ENCODE measurements at places on chromosomes 2 and 18.

DNA sequence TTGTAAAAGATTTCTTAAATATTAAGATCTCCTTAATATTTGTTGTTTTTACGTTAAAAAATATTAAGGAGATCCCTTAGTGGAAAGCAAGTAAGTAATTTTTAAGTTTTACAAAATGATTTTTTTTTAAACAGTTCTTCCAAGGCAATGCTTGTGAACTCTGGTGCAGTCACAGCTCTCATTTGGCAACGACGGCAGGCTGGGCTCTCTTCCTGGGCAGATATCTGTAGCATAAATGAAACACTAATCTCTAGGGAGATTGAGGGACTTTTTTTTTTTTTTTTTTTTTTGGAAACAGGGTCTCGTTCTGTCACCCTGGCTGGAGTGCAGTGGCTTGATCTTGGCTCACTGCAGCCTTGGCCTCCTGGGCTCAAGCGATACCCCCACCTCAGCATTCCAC is 38.5 kb downstream of the GORASP2 start:
- DNase-seq, result no peak

- DNase-seq, result no peak
Observed at GRCh38 chr2:8889978-8890377, 52.6 kb upstream of the KIDINS220 start.

DNA sequence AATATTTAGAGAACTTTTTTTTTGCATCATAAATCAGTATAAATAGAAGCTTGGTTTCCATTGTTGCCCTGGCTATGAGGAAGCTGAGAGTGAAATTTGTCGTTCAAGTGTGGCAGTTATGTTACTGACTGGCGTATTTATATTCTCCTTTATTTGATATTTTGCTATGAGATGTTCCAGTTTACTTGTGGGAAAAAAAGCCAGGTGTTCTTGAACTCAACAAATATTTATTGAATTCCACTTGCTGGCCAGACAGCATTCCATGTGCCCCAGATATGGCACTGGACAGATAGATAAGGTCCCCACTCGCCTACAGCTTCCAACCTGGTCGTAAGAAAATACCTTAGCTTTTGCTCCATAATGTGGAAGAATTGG is 44.7 kb downstream of the NEDD4L start:
- DNase-seq, result peak; percentile 55

DNA sequence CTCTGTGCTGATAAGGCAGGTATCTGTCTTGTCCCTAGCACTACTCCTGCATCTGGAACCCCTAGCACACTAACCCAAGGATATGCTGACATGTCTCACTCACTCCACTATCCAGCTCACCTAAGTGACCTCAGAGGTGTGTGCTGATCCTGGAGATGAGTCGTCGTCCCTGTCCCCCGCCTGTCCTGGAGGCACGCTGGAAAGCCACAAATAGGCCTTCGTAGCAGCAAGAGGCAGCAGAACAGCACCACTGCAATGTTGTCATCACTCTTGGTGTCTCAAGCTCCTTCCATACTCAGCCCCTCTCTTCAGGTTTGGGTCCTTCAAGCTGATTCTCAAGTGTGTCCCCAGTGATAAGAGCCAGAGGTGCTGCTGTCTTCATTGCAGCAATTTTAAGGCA is 73.0 kb upstream of the ITGA6 start:
- DNase-seq, result no peak

GRCh38 chr2:156396126-156396525 is 40.1 kb upstream of the GPD2 start:
- peak; percentile 17 for DNase-seq

DNA sequence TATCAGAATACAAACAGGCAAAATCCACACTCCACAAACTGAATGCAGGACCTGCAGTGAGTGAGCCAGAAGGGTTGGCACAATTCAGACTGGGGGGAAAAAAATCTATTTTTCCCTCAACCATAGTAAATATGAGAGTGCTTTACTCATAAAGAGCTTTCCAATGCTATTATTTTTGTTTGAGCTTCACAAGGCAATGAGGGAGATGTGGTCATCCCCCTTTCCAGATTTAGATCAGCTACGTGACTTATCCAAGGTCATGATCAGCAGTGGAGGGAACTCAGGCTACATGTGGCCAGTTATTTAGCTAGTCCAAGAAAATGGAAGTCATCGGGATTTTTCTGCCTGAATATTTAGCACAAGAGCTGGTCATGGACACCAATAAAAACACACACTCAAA is 120.4 kb upstream of the KLF7 start:
- no peak for DNase-seq

- peak; percentile 5 for DNase-seq
Observed at GRCh38 chr18:7950380-7951136, 383.4 kb downstream of the PTPRM start.

- no peak for DNase-seq
Observed at GRCh38 chr18:10319026-10319425, 135.4 kb upstream of the APCDD1 start.

- no peak for DNase-seq
Observed at GRCh38 chr2:219293736-219294231, 14.6 kb downstream of the DNAJB2 start.

DNA sequence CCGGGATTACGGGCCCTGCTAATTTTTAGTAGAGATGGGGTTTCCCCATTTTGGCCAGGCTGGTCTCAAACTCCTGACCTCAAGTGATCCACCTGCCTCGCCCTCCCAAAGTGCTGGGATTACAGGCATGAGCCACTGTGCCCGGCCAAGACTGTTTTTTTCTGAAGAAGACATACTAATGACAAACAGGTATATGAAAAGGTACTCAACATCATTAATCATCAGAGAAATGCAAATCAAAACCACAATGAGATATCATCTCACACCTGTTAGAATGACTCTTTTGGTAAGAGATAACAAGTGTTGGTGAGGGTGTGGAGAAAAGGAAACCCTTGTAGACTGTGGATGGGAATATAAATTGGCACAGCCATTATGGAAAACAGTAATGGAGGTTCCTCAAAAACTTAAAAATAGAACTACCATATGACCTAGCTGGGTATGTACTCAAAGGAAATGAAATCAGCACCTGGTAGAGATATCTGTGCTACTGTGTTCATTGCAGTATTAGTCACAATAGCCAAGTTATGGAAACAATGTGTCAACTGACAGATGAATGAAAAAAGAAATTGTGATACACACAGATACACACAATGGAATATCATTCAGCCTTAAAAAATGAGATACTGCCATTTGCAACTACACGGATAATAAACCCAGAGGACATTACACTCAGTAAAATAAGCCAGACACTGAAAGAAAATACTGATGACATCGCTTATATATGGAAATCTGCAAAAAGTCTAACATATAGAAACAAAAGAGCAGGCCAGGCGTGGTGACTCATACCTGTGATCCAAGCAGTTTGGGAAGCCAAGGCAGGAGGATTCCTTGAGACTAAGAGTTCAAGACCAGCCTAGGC is 20.8 kb downstream of the SOS1 start:
- no peak for DNase-seq

DNA sequence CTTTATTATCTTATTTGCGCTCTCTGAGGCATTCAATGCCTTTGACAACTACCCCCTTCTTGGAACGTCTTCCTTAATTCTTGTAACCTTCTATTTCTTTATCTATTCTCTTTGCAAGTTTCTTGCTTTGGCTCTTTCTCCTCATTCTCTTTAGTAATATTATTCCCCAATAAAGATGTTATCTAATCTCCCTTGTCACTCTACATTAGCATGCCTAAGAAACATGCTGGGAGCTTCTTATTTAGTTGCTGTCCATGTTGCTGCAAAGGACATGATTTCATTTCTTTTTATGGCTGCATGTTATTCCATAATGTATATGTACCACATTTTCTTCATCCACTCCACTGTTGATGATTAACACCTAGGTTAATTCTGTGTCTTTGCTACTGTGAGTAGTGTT is 113.7 kb downstream of the RDH14 start:
- no peak for DNase-seq

GRCh38 chr2:207149249-207150213 is 16.2 kb downstream of the KLF7 start:
- no peak for DNase-seq

DNA sequence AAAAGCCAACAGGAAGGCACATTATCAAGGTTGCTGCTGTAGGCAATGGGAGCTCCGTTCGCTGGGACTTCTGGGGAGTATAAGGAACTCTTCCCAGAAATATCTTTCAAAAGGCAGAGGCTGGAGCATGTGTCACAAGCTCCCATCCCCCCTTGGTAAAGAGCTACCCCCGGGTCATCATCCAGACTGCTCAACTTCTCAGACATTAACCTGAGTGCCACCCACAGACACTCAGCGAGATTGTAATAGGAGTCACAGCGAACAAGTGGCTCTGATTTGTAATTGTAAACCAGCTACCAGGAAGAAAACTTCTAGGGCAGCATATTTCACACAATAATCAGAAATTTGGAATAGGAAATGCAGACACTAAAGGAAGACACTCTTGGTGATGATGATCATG is 290.2 kb upstream of the PARD3B start:
- DNase-seq, result no peak

- no peak for DNase-seq
Observed at GRCh38 chr2:149149007-149149297, 110.5 kb downstream of the LYPD6B start.

GRCh38 chr2:64214281-64215115 is 70.3 kb upstream of the PELI1 start:
- DNase-seq, result no peak

DNA sequence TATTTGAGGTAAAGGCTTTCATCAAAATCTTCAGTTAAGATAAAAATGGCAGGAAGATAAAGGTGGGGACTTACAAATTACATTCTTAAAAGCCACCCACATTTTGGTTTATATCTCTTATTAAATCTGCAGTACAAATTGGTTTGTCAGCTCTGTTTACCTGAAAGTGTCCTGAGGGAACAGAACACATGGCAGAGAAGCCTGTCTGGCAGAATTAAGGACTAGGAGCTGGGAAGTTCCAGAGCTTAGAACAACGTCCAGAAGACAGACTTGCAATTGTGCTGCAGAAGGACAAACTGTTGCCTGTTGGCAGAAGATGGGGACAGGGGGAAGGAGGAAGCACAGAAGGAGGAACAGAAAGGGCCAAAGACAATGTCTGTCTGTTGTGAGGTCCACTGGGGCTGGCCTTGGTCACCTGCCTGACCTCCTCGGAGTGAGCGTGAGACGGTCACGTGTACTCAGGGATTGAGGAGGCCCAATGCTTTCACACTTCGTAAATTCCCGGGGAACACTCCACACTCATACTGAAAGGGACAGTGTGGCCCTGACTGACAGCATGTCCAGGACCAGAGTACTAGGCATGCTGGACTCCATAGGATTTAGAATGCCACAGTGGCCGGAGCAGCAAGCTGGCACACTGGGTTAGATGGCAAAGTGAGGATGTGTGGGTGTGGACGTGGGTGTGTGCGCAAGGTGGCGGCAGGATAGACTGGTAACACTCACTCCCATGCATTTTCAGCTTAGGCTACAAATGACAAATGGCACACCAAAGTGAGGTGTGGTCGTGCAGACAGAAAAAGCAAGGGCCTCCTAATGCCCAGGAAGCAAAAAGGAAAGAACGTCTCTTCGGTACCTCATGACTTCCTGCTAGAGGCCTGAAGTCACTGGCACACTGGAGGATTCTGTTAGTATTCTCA is 210.9 kb upstream of the REV1 start:
- no peak for DNase-seq

- peak; percentile 77 for DNase-seq
Observed at GRCh38 chr2:102449370-102449974, 23.6 kb upstream of the SLC9A4 start.

GRCh38 chr2:168207851-168208250 is 39.5 kb downstream of the STK39 start:
- no peak for DNase-seq

DNA sequence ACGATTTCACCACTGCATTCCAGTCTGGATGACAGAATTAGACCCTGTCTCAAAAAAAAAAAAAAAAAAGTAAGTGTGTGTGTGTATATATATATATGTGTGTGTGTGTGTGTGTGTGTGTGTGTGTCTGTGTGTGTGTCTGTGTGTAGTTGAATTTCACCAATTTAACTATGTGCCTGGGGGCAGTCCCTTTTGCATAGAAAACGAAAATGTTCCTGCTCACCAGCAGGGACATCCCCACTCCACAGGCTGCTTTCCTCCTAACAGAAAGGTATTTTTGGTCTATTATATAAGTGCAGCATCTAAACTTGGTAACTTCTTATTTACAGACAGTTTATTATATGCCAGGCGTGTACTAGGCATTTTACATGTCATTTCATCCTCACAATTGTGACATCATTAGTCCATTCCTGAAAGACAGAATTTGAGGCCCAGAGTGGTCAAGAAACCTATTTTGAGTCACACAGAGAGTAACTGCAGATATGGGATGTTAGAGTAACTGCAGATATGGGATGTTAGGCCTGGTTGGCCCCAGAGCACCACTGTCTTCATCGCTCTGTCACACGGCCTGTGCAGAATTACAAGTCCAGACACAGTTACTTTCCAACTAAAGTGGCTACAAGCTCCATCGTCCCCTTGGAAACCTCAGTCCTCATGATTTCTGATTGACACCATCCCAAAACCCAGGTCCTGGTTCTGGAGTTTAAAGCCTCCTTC is 9.3 kb upstream of the TTL start:
- DNase-seq, result no peak

DNA sequence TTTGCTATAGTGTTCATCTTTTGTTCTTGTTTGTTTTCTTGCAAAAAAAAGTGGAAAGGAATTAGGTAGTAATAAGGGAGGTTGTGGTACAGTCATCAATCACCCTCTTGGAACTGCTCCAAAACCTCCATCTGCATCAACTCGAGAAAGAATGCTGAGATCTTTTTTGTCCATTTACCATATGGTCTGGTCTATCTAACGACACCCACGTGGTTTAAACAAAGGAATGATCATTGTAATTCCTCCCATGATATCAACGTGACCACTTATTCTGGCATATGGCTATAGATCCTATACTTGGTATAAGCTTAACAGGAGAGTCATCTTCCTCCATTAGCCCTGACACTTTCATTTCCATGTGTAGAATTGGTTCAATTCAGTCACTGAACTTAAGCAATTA is 1025.3 kb upstream of the NXPH2 start:
- DNase-seq, result no peak

DNA sequence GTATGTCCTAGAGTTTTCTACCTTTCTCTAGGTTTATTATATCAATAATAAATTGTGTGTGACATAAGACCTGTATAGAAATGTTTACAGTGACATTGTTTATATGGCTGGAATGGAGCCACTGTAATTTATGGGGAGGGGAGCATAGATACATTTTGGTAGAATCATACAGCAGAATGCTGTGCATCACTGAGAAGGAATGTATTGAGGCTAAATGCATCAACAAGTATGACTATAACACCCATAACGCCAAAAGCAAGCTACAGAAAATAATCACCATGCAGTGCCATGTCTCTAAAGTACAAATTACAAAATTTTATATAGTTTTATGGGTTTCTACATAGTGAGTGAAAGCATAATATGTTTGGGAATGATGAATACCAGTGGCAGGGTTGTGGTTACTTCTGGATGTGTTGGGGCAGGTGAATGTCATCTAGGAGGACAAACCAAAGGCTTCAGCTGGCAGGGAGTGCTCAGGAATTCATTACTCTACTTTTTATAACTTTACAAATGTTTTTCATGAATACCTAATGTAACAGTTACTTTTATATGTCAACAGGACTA is 226.0 kb upstream of the NETO1 start:
- no peak for DNase-seq
